AG09309 (cell line): ENCODE measurements at places on chromosomes 12 and 14.

DNA sequence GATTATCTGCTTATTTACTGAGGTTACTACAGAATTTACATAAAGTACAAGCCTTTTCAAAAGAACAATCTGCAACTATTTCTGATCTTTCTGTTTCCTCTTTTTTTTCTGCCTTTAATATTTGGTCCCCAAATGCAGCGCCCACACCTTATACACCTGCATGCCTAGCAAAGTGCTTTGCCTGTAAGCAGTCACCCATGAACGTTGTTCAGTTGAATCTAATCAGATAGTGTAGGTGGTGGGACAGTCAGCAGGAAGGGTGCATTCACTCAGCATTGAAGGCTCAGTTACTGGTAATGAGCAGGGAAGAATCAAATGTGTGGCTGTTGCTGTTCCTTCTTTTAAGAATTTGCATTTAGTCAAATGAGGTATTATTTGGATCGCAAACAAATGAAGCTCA lies 108.4 kb downstream of the GPR135 start:
- DNase-seq: no peak

DNA sequence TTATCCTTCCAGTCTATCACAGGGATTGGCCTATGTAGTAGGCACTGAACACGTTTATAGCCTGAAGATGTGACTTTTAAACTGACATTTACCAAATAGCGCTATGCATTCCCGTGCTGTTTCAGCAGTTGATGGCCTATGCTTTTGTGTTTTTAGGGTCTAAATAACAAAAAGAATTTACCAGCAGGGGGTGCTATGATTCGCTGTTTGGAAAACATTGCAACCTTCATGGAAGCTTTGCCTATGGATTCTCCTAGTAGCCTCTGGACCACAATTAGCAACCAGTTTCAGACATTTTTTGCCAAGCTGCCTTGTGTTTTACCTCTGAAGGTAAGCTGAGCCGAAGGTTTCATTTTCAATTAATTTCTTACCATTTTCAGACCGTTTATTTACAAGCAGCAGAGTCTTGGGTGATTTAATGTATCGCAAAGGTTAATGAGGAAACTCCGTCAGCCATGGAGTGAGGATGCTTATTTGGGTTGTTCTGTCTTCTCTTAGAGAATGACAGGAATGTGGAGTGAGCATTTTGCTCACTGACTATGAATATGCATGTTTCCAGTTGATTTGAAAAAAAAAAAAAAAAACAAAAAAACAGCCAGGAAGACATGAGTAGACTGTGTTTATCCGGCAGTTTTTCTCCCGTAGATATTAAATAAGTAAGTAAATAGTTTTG lies 133.1 kb downstream of the PRIMA1 start:
- DNase-seq: peak; percentile 8

DNA sequence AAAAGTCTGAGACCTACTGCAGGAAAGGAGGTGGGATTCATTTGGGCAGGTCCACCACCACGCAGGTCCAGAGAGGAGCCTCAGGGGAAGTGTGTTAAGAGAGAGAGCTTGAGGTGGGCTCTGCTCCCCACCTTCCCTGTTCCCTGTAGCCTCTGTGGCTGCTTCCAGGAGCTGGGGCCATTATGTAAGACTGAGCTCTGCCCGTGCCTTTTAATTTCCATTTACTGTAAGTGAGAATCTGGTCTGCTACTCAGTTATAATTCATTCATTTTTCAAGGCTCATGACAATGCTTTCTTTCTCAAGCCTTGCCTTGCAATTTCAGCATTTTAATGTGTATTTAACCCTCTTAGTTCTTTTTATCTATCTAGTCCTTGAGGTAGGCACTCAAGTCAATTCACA lies 8.3 kb downstream of the SLC4A8 start:
- DNase-seq: no peak

- no peak for DNase-seq
Measured at GRCh38 chr12:94198469-94198868, 50.1 kb downstream of the PLXNC1 start.

GRCh38 chr14:74504412-74504811 lies 10.8 kb downstream of the ISCA2 start:
- no peak for DNase-seq

DNA sequence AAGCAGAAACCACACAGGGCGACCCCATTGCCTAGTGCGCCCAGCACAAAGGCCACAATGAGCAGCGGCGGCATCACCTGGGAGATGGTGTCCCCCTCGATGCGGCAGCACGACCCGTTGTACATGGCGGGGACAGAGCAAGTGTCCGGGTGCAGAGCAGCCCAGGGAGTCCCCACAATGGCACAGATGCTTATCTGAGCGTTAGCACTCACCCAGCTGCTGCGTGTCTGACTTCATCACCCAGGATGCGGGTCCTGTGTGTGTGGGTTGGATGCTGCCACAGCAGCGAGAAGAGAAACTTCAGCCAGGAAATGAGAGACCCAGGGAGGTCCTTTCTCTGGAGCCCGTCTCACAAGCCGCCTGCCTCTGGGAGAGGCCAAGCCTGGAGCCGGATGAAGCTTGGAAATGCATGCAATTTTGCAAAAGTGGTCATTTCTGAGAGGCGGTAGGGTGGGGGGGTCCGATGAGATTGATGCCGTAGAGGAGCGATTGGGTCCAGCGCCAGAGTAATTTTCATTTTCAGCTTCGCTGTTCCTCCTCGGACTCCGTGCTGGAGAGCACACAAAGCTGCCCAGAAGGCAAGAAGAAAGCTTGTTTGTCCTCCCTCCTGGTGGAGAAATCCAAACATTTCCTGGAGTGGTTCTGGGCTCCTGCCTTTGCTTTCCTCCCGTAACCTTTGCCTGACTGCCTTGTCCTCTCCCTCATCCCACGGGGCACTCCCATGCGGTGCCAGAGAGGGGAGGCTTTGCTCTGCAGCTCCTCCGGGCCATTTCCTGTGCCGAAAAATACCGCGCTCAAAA lies at the start of gene HCAR1:
Gene HCAR1, minus strand, starts transcription at position 630 of the 800 bp plus-strand sequence. Its CDS starts 505 bp downstream, at position 125.
- no peak for DNase-seq

DNA sequence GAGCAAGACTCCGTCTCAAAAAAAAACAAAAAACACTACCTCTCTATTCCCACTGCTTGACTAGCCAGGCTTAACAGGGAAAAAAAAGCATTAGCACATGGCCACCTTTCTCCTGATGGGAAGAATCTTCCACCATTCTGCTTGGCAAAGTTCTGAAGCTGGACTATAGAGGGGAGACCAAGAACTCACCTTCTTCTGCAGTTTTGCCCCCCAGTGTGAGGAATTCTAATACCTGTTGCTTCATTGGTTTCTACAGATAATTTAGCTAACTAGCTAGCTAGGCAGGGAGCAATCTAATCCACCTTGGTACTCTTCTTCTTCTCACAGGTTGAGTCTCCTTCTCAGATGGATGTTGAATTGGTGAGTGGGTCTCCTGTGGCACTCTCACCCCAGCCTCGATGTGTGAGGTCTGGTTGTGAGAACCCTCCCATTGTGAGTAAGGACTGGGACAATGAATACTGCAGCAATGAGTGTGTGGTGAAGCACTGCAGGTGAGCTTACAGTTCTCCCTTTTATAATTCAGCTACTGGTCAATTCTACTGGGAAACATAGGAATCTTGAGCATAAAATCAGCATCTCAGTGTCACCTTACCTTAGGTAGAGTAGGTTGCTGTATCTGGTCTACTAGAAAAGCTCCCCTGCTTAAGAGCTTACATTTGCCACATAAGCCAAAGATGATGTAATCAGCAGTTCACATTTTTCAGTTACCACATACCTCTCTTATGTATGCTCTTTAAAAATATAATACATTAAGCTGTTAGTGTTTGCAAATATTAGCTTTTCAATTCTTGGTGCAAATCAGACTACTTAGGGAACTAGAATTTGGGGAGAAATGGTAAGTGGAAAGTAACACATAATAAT lies 16.0 kb downstream of the METTL3 start:
- DNase-seq: no peak

DNA sequence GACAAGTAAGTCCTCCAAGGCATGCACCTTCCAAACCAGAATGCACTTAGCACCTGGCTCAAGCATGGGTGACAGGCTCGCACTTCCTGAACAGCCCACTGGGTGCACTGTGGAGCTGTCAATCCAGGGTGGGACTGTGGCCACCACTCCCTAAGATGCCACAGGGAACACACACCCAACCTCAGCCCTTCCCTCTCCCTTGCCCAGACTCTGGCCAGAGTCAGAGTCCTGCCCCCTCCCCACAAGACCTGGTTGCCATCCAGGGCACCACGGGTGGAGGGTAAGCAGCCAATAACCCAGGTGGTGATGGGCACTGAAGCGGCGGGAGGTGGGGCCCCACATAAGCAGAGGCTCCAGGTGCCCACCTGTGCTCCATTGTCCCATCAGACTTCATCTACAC lies 160.6 kb downstream of the MYRFL start:
- no peak for DNase-seq

- peak; percentile 39 for DNase-seq
Measured at GRCh38 chr14:67426983-67427606, 15.1 kb upstream of the PLEK2 start.

GRCh38 chr12:26726956-26727355 lies 106.0 kb downstream of the ITPR2 start:
- DNase-seq: no peak

GRCh38 chr12:2384029-2384386 lies 331.2 kb downstream of the CACNA1C start:
- DNase-seq: no peak

GRCh38 chr12:86367137-86367536 lies 110.9 kb upstream of the MGAT4C start:
- DNase-seq: no peak

GRCh38 chr12:131507881-131508280 lies 203.0 kb upstream of the SFSWAP start:
- DNase-seq: no peak
